HepG2 (cell line): ENCODE measurements at places on chromosomes 11 and 22. TPM values are rescaled to one million over a fixed set of nuclear protein-coding genes. Genes with fewer than 3 reads are reported as not detected.
A peak's percentile ranks its signal among the peaks of the same experiment; 100 is the strongest.

The KCNC1 gene
- total RNA-seq = 0.03 and 0.04 TPM in 2 replicates

- no peak for DNase-seq
- H3K27me3 ChIP-seq = no peaks in the 10 kb centered on the region; the same call in none of the 2 replicates
- H3K36me3 ChIP-seq = no peaks in the 10 kb centered on the region
These were observed 994 bp downstream of the GLB1L2 start for GRCh38 chr11:134332782-134333181.

DNA sequence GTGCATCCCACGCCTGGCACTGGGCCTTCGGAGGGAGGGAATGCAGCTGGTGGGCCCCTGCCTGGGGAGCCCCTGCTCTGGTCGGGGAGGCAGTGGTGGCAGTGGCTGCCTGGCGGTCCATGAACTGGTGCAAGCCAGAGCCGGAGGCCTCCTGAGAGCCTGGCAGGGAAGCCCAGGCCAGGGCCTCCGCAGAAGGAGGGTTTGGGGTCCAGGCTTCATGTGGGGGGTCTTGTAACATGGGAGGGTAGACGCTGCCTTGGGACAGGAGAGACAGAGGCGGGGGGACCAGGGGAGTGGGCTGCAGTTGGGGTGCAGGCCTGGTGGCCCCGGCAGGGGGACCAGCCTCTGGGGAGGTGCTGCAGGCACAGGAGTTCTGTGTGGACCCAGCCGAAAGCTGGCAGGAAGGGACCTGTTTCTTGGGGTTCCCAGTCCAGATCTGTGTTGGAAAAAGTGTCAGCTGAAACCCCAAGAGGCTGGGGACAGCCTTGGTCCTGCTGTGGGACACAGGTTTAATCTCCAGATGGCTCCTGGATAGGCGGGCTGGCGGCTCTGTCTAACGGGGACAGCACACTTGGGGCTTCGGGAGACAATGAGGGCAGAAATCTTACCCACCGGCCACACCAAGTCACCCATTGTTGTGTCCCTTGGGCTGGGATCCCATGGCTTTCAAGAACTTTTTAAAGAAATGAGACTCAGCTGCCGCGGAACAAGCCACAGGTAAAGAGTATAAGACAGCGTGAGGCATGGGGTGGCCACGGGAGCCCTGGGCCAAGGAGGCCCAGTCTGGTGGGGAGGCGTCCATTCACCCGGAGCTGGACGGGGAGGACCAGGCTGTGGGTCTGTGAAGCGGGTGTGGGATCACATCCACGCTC lies 73.5 kb downstream of the KCNQ1 start:
- H3K4me1 ChIP-seq = no peaks in the 10 kb centered on the region
- H3K27ac ChIP-seq = no peak overlapping the region
- no peak for DNase-seq
- H3K27me3 ChIP-seq = peaks cover 20% of the 10 kb centered on the region
- no peak overlapping the region for H3K4me3 ChIP-seq

GRCh38 chr11:122746050-122746478 lies 90.5 kb downstream of the UBASH3B start:
- H3K27me3 ChIP-seq = no peaks in the 10 kb centered on the region
- no peaks in the 10 kb centered on the region for H3K36me3 ChIP-seq
- no peak overlapping the region for H3K27ac ChIP-seq
- H3K4me1 ChIP-seq = no peaks in the 10 kb centered on the region
- no peak overlapping the region for H3K4me3 ChIP-seq
- no peak for DNase-seq

The TTLL8 gene
- total RNA-seq = not detected in 2 replicates

The CPT1B gene
- 2.3 and 9.2 TPM in 2 replicates for total RNA-seq

DNA sequence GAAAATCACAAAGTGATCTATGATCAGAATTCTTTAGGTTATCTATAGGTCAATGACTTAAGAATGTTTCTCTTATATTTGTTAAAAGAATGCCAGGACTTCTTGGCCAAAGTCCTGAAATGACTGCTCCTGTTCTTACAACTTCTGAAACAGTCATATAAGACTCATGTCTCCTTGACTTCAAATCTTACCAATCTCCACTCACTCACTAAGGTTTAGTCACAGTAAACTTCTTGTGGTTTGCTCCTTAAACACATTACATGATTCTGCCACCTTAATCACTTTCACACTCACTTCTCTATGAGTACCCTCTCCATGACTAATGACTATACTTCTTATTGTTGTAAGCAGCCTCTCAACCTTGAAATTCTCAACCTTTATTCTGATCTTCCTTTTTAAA lies 648.7 kb upstream of the CCDC179 start:
- no peak for DNase-seq
- H3K36me3 ChIP-seq = no peaks in the 10 kb centered on the region

- H3K36me3 ChIP-seq = no peaks in the 10 kb centered on the region
- H3K4me3 ChIP-seq = no peak overlapping the region
- no peaks in the 10 kb centered on the region for H3K4me1 ChIP-seq
- no peak overlapping the region for H3K27ac ChIP-seq
- DNase-seq = no peak
These were observed 18.9 kb upstream of the GAL start for GRCh38 chr11:68665436-68665835.

GRCh38 chr11:20668844-20669819 lies at the start of gene NELL1:
Gene NELL1 (plus strand): TSS chr11:20669586.
- H3K27me3 ChIP-seq = peaks cover 3% of the 10 kb centered on the region
- no peaks in the 10 kb centered on the region for H3K4me1 ChIP-seq
- DNase-seq = no peak
- no peaks in the 10 kb centered on the region for H3K36me3 ChIP-seq
- no peak within 1 kb of the TSS for H3K4me3 ChIP-seq
- H3K27ac ChIP-seq = no peak within 1 kb of the TSS

The CABP4 gene
- total RNA-seq = not detected in 2 replicates

DNA sequence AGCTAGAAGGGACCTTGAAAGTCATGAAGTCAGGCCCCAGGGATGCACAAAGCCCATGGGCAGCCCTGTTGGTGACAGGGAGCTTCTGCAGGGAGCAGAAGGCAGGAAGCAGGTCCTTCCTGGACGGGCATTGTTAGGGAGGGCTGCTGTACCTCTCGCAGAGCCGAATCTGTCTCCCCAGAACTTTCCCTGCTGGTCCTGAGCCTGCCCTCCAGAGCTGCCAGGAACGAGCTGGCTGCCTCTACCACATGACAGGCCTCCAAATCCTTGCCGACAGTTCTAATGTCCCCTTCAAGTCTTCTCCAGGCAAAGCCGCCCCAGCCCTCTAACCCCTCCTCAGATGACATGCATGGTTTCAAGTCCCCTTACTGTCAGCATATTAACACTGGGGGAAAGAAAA lies 20.1 kb downstream of the SYT7 start:
- no peaks in the 10 kb centered on the region; the same call in 1 of the 2 replicates for H3K27me3 ChIP-seq
- H3K4me1 ChIP-seq = 0 out of 2 replicates have a peak, but pooled peaks cover 7% of the 10 kb centered on the region
- no peak overlapping the region for H3K27ac ChIP-seq
- H3K4me3 ChIP-seq = no peak overlapping the region

DNA sequence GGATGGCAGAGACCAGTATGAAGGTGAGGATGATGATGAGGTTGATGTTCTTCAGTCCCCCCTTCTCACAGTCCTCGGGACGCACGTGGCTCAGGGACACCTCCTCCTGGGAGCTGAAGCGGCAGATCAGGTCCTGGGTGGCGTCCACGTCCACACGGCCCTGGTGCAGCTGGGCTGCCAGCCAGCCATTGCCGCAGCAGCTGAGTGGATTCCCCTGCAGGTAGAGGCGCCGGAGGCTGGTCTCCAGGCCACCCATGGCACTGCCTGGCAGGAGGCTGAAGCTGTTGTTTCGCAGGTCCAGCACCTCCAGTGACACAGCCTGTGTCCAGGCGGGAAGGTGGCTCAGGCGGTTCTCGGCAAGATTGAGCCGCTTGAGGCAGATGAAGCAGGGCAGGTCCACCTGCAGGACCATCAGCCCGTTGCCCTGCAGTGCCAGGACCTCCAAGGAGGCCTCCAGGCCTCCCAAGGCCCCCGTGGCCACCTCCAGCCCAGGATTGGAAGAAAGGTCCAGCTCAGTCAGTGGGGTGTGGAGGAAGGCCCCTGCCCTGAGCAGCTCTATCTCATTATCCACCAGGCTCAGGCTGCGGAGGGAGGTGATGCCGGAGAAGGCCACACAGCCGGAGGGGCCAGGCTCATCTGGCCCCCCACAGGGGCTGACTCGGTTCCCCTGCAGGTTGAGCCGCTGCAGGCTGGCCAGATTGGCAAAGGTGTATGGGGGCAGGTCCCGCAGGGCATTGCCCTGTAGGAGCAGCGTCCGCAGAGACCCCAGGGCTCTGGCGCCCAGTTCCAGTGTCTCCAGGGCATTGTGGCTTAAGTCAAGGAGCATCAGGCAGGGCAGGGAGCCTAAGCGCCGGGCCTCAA lies 10.6 kb downstream of the LRRC32 start:
- H3K4me3 ChIP-seq = no peak overlapping the region
- H3K27ac ChIP-seq = no peak overlapping the region
- peaks cover 1% of the 10 kb centered on the region; the same call in 1 of the 2 replicates for H3K27me3 ChIP-seq
- DNase-seq = no peak
- no peaks in the 10 kb centered on the region for H3K4me1 ChIP-seq
- H3K36me3 ChIP-seq = no peaks in the 10 kb centered on the region

GRCh38 chr11:60265373-60266214 lies 14.9 kb upstream of the MS4A4A start:
- peaks cover 4% of the 10 kb centered on the region; the same call in 1 of the 3 replicates for H3K27me3 ChIP-seq
- no peak overlapping the region for H3K27ac ChIP-seq
- H3K4me3 ChIP-seq = no peak overlapping the region
- no peaks in the 10 kb centered on the region for H3K36me3 ChIP-seq
- peak; percentile 8 for DNase-seq

DNA sequence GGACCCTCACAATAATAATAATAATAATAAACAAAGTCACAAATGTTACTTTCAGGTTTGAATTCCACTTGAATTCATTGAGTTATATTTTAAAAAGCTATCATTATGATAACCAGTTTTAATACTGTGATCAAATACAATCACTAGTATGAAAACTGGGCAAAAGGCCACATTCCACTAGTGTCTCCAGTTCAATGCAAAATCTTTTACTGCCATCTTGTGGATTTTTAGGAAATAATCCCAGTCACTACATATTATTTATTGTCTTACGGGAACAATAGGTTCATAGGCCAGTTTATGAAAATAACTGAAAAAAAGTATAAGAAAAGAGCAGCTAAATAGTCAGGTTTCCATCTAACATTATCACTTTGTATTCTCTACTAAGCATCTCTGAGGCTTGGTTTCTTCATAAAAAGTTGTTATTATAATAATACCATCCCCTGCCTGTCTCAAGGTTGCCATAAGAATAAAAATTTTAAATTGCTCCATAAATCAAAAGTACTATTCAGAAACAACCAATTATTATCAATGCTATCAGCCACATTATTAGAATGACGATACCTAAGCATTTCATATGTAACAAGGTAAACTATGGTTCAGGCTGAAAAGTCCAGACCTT lies 533.9 kb upstream of the CCDC90B start:
- no peak overlapping the region for H3K27ac ChIP-seq
- no peaks in the 10 kb centered on the region for H3K4me1 ChIP-seq
- no peaks in the 10 kb centered on the region for H3K36me3 ChIP-seq
- no peaks in the 10 kb centered on the region for H3K27me3 ChIP-seq
- peak; percentile 43 for DNase-seq
- no peak overlapping the region for H3K4me3 ChIP-seq

GRCh38 chr11:133173810-133174412 lies 358.4 kb downstream of the OPCML start:
- H3K4me3 ChIP-seq = no peak overlapping the region
- no peaks in the 10 kb centered on the region for H3K27me3 ChIP-seq
- no peaks in the 10 kb centered on the region for H3K4me1 ChIP-seq
- no peak for DNase-seq
- no peaks in the 10 kb centered on the region for H3K36me3 ChIP-seq
- H3K27ac ChIP-seq = no peak overlapping the region

GRCh38 chr11:57414612-57415212 lies 12.2 kb downstream of the SLC43A3 start:
- H3K4me1 ChIP-seq = no peaks in the 10 kb centered on the region
- no peak overlapping the region for H3K4me3 ChIP-seq

The CASP1 gene
- 5.2 and 6.6 TPM in 2 replicates for total RNA-seq

The WNT7B gene
- 0.09 and 0.24 TPM in 2 replicates for total RNA-seq

DNA sequence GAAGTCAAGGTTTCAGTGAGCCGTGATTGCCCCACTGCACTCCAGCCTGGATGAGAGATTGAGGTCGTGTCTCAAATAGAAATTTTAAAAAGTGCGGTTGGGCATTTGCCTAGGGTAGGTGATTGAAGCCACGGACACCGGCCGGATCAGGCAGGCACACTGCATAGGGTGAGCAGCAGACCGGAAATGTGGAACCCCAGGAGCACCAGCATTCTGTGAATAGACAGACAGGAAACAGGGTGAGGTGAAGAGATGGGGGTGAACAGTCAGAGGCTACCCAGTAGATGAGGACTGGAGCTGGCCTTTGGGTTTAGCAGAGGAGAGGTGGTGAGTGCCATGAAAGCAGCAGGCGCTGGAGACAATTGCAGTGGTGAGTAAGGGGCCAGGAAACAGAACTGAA lies 43.5 kb downstream of the PPFIA1 start:
- no peak for DNase-seq
- H3K4me3 ChIP-seq = no peak overlapping the region
- H3K27ac ChIP-seq = no peak overlapping the region
- peaks cover 18% of the 10 kb centered on the region for H3K4me1 ChIP-seq

The OR2AT4 gene
- total RNA-seq = not detected in 2 replicates

DNA sequence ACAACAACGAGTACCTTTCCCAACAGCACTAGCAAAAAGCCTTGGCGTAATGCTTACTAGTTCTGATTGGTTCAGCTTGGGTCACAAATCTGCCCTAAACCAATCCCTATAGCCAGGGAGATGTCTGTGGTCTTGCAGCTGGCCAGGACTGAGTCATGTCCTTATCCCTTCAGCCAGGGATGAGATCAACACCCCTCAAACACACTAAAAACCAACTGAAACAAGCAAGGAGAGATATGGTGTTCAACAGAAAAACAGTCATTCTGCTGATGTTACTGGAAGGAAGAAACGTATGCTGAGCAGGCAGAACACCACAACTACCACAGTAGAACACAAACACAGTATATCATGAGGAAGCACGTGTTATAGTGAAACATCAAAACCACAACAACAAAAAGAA lies 375.6 kb downstream of the LARGE1 start:
- H3K4me1 ChIP-seq = peaks cover 48% of the 10 kb centered on the region
- DNase-seq = no peak
- peak overlapping the region; percentile 16 for H3K27ac ChIP-seq
- H3K36me3 ChIP-seq = no peaks in the 10 kb centered on the region
- no peaks in the 10 kb centered on the region for H3K27me3 ChIP-seq
- no peak overlapping the region for H3K4me3 ChIP-seq

GRCh38 chr11:78290293-78291176 lies 101.8 kb downstream of the USP35 start:
- H3K36me3 ChIP-seq = no peaks in the 10 kb centered on the region
- peaks cover 54% of the 10 kb centered on the region for H3K4me1 ChIP-seq
- peak overlapping the region; percentile 18 for H3K4me3 ChIP-seq
- no peaks in the 10 kb centered on the region for H3K27me3 ChIP-seq
